ENCODE measurements at places on chromosomes 7 and 10.

DNA sequence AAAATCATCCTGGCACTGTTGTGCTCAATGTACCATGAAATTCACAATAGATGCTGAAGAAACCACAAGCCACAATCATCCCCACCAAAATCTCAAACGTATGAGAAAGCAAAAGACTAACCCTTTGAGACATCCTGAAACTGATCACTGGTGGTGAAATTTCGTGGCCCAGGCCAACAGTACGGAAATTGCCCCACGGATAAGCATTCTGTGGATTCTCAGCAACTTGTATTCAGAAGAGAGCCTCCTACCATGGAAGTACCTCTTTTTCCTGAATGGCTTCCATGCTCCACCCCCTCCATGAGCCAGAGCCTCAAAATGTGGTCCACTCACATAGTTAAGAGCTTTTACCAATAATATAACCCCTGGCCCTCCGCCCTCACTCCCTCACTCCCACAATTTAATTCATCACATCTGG, 163.9 kb upstream of the AUTS2 start:
- peak; percentile 5 for DNase-seq

DNA sequence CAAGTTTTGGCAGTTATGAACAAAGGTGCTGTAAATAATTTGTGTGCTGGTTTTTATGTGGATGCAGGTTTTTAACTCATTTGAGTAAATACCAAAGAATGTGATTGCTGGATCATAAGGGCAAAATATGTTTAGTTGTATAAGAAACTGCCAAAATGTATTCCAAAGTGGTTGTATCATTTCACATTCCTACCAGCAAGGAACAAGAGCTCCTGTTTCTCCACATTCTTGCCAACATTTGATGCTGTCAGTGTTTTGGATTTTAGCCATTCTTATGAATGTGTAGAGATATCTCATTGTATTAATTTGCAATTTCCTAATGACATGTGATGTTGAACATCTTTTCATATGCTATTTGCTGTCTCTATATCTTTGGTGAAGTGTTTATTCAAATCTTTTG, 207.3 kb upstream of the LRGUK start:
- DNase-seq = no peak

DNA sequence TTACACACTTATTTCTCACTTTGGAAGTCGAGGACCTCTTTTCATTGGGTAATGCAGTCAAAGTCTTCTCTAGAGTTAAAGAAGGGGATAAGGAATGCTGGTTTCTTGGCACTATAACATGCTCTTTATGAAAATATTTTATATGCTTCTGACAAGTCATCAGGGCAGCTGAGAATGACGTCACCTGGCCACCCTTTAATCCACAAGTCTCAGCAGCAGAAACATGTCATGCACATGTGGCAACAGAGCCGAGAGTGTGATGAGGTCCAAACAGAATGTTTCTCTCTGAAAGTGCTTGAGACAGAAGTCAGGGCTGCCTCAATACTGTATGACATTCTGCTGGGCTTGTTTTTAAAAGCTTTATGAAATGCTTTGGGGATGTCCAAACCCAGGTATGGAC, 63.5 kb upstream of the C10orf90 start:
- no peak for DNase-seq

DNA sequence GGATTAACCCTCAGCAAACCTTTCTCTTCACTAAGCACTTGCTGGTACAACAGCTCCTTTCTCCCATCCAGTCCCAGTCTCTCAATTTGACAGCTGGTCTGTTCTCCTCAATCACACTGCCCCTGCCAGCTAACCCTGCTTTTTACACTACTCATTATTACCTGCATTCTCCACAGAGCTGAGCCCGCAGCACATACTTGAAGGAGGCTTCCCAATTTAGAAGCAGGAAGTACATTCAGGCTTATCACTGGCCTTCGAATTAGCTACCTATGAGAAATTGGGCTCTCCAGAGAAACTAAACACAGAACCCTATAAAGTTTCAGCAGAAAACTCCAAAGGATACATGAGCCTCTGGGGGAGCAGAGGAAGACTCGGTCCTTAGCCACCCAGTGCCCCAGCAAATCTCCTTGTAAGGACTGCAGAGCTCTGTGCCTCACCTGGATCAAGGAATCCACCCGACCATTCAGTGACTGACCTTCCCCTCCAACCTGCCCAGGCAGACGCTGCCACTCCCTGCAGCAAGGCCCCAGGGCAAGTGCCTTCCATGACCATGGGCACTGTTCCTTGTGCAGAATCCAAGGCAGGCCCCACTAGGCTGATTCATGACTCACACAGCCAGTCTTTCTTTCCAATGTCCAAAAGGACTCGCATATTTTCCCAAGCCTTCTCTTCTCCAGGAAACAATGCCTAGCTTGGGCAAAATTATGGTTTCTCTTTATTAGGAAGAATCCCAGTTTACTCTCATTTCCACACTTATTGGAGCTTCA, 68.0 kb downstream of the VOPP1 start:
- DNase-seq = no peak

GRCh38 chr7:26614503-26614902, 249.9 kb downstream of the SKAP2 start:
- no peak for DNase-seq

DNA sequence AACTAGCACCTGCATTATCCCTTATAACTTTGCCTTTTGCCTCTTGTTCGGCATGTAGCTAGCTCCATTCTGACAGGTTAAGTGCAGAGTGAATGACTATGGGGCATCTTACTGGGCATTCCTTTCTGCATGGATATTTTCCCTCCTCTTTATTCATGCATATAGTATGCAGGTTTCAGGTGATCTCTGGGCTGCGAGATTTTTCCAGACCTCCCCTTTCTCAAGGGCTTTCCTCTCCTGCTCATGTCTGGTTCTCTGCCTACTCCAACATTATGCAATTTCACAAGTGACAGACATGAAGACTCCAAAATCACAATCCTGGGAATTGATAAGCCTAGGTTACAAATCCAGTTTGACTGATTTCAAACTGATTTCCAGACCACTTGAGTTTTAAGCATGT, 503.8 kb downstream of the NXPH1 start:
- DNase-seq = no peak

DNA sequence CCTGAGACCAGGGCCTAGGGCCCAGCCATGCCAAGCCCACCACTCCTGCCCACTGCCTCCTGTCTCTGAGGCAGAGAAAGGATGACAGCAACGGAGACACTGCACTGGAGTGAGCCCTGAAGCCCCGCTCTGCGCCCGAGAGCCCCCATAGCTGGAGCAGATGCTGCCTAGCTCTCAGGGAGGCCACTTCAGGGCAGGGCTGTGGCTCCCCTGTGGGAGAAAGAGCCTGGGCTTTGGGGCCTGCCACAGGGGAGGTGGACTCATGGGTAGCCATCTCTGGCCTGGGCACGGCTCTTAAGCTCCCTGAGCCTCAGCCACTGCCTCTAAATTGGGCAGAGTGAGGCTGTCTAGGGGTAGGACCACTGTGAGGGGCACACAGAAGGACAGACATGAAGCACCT, 214.2 kb downstream of the GRID1 start:
- no peak for DNase-seq

DNA sequence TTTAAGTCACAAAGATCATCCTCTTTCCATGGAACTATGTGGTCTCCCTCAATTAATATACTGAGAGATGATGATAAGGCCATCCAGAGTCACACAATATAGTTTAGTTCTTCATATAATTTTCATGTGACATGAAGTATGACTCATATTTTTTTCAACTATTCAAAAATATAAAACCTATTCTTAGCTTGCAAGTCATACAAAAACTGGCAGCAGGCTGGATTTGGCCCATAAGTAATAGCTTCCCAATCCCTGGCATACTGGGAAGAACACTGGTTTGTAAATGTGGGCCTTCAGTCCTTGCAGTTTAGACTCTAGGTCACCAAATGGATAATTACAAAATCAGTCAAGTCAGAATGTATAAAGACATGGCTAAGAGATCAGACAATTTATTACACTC, 356.6 kb downstream of the PPP1R3A start:
- no peak for DNase-seq

- no peak for DNase-seq
Measured at GRCh38 chr7:68238204-68238805, 1241.7 kb downstream of the TYW1 start.

DNA sequence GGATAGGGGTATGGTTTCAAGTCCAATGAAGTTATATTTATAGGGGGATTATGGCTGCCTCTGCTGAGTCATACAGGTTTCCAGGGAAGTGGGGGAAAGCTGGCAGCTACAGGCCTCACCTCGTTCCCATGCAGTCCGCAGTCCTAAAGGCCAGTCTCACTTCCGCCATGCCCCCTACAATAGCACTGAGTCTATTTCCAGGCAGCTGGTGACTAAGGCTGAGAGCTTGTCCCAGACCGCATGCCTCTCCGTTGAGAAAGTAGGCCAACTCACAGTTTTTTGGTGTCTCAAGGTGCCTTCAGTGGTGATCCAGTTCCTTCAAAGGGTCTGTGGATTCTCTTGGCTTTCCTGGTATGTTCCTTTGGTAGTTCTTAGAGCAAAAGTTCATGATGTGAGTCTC, 203.9 kb upstream of the GLI3 start:
- DNase-seq = no peak

GRCh38 chr7:117582219-117582704, 102.4 kb downstream of the CFTR start:
- no peak for DNase-seq

- DNase-seq = peak; percentile 53
Measured at GRCh38 chr7:155761162-155761561, 51.1 kb downstream of the SHH start.

GRCh38 chr7:129769400-129769774, 157.9 kb downstream of the NRF1 start:
- DNase-seq = no peak

GRCh38 chr10:89563861-89564478, 28.6 kb upstream of the SLC16A12 start:
- DNase-seq = peak; percentile 46

GRCh38 chr10:71840177-71840957, 10.7 kb downstream of the PSAP start:
- peak; percentile 43 for DNase-seq

- DNase-seq = no peak
Measured at GRCh38 chr7:22389892-22390291, 32.9 kb upstream of the RAPGEF5 start.

- DNase-seq = no peak
Measured at GRCh38 chr7:28990200-28990960, 32.2 kb upstream of the TRIL start.

Data from KBM-7 (cell line).